ENCODE measurements at places on chromosomes 7 and 10. TPM values are rescaled to one million over a fixed set of nuclear protein-coding genes. Genes with fewer than 3 reads are reported as not detected.

Gene RELN
- 0.03 TPM for total RNA-seq

Gene ELAPOR2
- total RNA-seq: not detected

Gene PIK3AP1
- 0.36 TPM for total RNA-seq

Gene HHEX
- total RNA-seq: 15.9 TPM

Gene OR2A7
- not detected for total RNA-seq

Gene PPP1R9A
- 4.9 TPM for total RNA-seq

Gene PNLIPRP2
- total RNA-seq: 0.09 TPM

Gene SMO
- total RNA-seq: 19.3 TPM

Gene FAM25A
- total RNA-seq: 1.1 TPM

Gene SFTPA2
- not detected for total RNA-seq

Gene SPDYE17
- total RNA-seq: not detected

Gene FFAR4
- total RNA-seq: 0.27 TPM

Gene EN2
- total RNA-seq: 0.54 TPM

Gene NIPSNAP2
- 46.4 TPM for total RNA-seq

Gene MTPN
- 128 TPM for total RNA-seq

Gene ZDHHC16
- 52.8 TPM for total RNA-seq

Gene KIF5B
- 89.0 TPM for total RNA-seq

Gene MMD2
- not detected for total RNA-seq

Gene NME8
- total RNA-seq: not detected

Gene STAG3
- 0.22 TPM for total RNA-seq

Gene SMKR1
- total RNA-seq: 7.1 TPM

Gene AGMO
- 0.68 TPM for total RNA-seq

Gene ARHGAP19
- total RNA-seq: 5.3 TPM

Gene C10orf143
- total RNA-seq: 0.89 TPM

Gene VAX1
- total RNA-seq: 1.4 TPM

Gene PLEKHS1
- not detected for total RNA-seq

Gene C10orf67
- 0.10 TPM for total RNA-seq

Gene LFNG
- total RNA-seq: 13.6 TPM

Gene HMX3
- total RNA-seq: not detected

Gene ZNF722
- not detected for total RNA-seq

Gene EBF3
- 0.19 TPM for total RNA-seq

Gene ALOX5
- total RNA-seq: 0.22 TPM

Gene LZTS2
- 30.1 TPM for total RNA-seq

Gene CAMK2B
- 0.15 TPM for total RNA-seq

Gene MACC1
- not detected for total RNA-seq

Gene ACTR3C
- not detected for total RNA-seq

Gene FGFBP3
- total RNA-seq: 2.3 TPM

Gene SPDYE6
- total RNA-seq: not detected

Gene EMX2
- not detected for total RNA-seq

Gene NPFFR1
- total RNA-seq: not detected

Gene ETV1
- 2.7 TPM for total RNA-seq

Gene GPR158
- total RNA-seq: not detected

Gene PILRA
- total RNA-seq: 5.2 TPM

Gene SPDYE8
- not detected for total RNA-seq

Gene GLUD1
- 90.0 TPM for total RNA-seq

Gene GSTO2
- 1.4 TPM for total RNA-seq

Gene NPC1L1
- total RNA-seq: 0.07 TPM

Gene GTF2IRD1
- total RNA-seq: 7.7 TPM

Gene PILRB
- total RNA-seq: 31.7 TPM

Gene ATXN7L1
- total RNA-seq: 6.7 TPM

Gene ZNF365
- 0.94 TPM for total RNA-seq

Gene RARRES2
- not detected for total RNA-seq

Gene GIMAP4
- total RNA-seq: not detected

Gene C10orf90
- 2.8 TPM for total RNA-seq

Gene ANKRD61
- total RNA-seq: 0.38 TPM

Data from A549 treated with CpdA at 1 μM for 4 hours (cell line).